ENCODE measurements at places on chromosomes 12 and 14. TPM values are rescaled to one million over a fixed set of nuclear protein-coding genes. Genes with fewer than 3 reads are reported as not detected.

- no peak for DNase-seq
These were observed 610.4 kb downstream of the MED13L start for GRCh38 chr12:115667116-115667515.

- DNase-seq = no peak
These were observed 84.7 kb downstream of the DACT1 start for GRCh38 chr14:58722441-58722840.

A2M gene
- 84.4 TPM for total RNA-seq

NUAK1 gene
- total RNA-seq = 33.4 TPM

DNA sequence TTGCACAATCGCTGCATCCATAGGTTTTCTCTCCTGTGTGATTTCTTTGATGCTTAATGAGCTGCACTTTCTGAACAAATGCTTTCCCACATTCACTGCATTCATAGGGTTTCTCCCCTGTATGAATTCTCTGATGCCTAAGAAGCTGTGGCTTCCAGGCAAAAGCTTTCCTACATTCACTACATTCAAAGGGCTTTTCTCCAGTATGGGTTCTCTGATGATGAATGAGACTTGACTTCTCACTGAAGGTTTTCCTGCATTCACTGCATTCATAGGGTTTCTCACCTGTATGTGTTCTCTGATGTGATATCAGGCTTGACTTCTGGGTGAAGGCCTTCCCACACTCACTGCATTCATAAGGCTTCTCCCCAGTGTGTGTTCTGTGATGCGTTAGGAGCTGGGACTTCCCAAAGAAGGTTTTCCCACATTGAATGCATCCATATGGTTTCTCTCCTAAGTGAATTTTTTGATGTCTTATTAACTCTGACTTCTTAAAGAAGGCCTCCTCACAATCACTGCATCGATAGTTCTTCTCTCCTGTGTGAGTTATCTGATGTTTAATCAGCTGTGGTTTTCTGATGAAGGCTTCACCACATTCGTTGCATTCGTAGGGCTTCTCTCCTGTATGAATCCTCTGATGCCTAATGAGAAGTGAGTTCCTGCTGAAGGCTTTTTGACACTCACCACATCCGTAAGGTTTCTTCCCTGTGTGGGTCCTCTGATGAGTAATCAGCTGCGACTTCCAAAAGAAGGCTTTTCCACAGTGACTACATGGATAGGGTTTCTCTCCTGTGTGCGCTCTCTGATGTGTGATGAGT, 30.3 kb downstream of the ZNF605 start:
- no peak for DNase-seq

- no peak for DNase-seq
These were observed 1260.0 kb upstream of the TMEM132C start for GRCh38 chr12:127006972-127007371.

DACT1 gene
- 1.8 TPM for total RNA-seq

DNA sequence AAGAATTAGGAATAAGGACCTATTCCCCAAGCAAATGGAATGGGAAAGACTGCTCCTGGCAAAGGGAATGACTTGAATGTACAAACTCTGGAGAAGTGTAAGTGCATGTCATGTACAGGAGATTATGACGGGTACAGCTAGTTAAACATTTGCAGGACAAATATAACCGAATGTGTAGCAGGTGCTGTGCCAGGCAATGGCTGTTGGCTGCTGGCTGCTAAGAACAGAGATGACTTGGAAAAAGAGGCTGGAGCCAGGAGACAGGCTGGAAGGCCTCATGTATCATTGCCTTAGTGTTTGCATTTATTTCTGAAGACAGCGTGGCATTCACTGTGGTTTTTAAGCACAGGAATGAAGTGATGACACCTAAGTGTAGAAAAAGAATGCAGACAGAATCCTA, 136.8 kb downstream of the TTC8 start:
- no peak for DNase-seq

GRCh38 chr12:539540-540310, 80.0 kb downstream of the B4GALNT3 start:
- no peak for DNase-seq

- DNase-seq = no peak
These were observed 29.2 kb downstream of the CRADD start for GRCh38 chr12:93706387-93706786.

GRCh38 chr12:43293396-43293795, 258.6 kb downstream of the ADAMTS20 start:
- DNase-seq = no peak

SYNDIG1L gene
- total RNA-seq = not detected

GRCh38 chr12:59111851-59112250, 191.5 kb upstream of the LRIG3 start:
- no peak for DNase-seq

- DNase-seq = no peak
These were observed 49.7 kb upstream of the PTPRB start for GRCh38 chr12:70686907-70687306.

- DNase-seq = no peak
These were observed 124.9 kb upstream of the BTG1 start for GRCh38 chr12:92270521-92270920.

DNA sequence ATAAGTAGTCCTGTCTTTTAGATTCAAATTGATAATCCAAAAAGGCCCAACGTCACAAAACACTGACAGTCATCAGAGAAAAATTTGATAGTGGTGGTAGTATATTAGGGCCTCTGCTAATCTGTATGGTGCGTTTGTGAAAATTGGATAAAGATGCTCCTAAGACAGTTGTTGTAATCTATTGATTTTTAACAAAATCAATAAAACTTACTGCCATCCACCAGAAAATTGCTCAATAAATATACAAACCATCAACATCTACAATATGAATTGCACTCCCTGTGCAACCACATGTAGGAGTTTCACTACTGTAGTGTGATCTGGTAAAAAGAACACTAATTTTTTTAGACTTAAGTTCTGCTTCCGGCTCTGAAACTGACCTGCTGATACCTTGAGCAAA, 336.8 kb downstream of the FUT8 start:
- DNase-seq = no peak

CABP1 gene
- total RNA-seq = 0.56 TPM

DNA sequence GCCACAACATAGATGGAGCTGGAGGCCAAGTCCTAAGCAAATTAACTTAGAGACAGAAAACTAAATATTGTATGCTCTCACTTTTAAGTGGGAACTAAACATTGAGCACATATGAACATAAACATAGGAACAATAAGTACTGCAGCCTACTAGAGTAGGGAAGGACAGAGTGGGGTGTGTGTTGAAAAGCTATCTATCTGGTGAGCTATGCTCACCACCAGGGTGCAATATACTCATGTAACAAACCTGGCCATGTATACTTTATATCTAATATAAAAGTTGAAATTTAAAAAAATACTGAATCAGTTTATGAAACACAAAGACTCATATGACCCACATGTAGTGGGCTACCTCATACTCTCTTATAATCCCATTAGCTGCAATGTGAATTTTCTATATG, 1305.0 kb downstream of the LRFN5 start:
- DNase-seq = no peak

TEAD4 gene
- 28.4 TPM for total RNA-seq

PSMB5 gene
- 167 TPM for total RNA-seq

- no peak for DNase-seq
These were observed 20.8 kb downstream of the PAPLN start for GRCh38 chr14:73258076-73258475.

DNA sequence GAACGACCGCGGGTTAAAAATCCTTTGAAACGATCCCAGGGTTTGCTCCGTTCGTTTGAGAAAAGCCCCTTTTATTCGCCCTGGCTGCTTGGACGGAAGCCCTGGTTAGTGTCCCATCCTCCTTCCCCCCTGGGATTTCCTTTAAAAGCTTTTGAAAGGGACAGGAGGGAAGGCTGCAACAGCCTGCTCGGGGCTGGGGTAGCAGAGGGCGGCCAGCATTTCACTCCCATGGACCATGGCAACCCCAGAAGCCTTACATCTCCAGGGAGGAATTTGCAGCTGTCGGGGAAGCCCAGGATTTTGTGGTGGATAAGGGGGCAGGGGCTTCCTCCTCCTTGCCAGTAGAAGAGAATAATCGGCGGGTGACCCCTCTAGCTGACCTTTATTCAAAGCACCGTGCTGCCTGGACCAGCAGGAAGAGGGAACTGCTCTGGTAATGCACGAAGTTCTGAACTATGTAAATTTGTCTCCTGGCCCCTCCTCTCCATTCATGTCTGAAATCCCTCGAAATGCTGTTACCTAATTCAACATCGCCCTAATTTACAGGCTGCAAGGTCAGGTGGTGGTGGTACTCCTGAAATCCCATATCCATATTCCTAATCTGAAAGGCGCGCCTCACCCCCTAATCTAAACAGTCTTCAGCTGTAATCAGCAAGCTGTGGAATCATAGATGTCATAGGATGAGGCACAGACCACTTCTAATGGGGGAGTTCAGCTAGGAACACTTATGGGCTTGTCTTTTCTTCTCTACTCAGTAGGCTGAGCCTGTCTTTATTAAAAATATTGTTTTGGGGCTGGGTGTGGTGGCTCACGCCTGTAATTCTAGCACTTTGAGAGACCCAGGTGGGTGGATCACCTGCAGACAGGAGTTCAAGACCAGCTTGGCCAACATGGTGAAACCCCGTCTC, 1.0 kb upstream of the CLIP1 start:
- DNase-seq = no peak

GRCh38 chr14:23110579-23111365, 6.0 kb upstream of the CIROP start:
- DNase-seq = no peak

KRT7 gene
- 140 TPM for total RNA-seq

OSBPL8 gene
- 98.8 TPM for total RNA-seq
